ENCODE measurements at places on chromosomes 12 and 14.

- DNase-seq: no peak
These were observed 20.3 kb downstream of the HEBP1 start for GRCh38 chr12:12979731-12980259.

DNA sequence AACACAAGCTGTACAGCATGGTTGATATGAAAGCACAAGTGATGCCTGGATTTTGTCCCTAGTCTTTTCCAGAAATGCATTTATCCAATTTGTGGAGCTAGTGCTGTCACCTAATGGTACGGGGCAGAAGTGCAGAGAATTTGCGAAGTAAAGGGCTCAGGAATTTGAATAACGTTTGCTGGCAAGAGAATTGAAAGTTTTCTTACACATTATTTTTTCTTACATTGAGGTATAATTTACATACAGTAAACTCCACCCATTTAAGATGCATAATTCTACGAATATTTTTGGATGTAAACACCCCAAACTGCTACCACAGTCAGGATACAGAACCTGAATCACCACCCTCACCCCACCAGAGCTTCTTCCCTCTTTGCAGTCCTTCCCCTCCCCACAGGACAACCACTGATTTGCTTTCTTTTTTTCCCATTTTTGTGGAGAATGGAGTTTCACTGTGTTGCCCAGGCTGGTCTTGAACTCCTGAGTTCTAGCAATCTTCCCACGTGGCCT, 3.5 kb downstream of the AICDA start:
- no peak for DNase-seq

GRCh38 chr12:6825398-6826124, 2.6 kb upstream of the P3H3 start:
- DNase-seq: peak; percentile 29

GRCh38 chr12:90682398-90682797, 272.6 kb downstream of the CCER1 start:
- DNase-seq: no peak

- no peak for DNase-seq
These were observed 8.5 kb upstream of the SCARB1 start for GRCh38 chr12:124872068-124872719.

DNA sequence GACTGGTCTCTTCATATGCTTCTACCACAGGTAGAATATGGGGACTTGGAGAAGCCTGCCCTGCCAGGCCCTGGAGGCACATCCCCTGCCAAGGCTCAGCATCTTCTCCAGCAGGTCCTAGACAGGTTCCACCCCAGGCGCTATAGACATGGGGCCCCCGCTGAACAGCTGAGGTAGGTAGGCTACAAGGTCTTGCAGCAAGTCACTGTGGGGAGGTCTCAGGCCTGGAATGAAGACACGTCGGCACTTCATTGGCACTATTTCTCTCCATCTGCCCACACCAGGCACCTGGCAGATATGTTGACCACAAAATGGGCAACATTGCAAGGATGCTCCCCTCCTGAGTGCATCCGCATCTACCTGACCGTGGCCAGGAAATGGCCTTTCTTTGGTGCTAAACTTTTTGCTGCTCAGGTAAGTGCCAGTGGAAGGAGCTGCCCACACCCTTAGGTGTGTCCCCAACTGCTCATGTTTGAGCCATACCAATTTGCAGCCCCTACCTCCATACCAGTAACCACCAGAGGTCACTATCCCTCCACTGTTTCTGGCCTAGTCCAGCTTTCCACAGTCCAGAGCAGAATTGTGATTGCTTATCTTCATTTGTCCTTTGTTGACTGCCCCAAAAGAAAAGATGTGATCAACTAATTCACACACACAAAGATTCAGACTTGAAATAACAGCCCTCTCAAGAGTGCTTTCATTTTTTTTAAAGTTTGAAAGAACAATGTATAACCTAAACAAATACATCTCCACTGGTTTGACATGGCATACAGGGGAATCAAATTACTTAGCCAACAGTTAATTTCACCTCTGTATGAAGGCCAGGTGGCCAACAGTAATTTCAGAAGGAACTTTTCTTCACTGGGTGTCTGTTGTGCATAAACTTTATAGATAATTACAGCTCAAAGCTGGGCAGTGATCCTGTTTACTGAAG, 16.1 kb downstream of the PIGH start:
- no peak for DNase-seq

GRCh38 chr12:51171884-51172514, 936 bp downstream of the TFCP2 start:
- DNase-seq: no peak

GRCh38 chr12:26523708-26524150, 309.3 kb downstream of the ITPR2 start:
- DNase-seq: no peak

DNA sequence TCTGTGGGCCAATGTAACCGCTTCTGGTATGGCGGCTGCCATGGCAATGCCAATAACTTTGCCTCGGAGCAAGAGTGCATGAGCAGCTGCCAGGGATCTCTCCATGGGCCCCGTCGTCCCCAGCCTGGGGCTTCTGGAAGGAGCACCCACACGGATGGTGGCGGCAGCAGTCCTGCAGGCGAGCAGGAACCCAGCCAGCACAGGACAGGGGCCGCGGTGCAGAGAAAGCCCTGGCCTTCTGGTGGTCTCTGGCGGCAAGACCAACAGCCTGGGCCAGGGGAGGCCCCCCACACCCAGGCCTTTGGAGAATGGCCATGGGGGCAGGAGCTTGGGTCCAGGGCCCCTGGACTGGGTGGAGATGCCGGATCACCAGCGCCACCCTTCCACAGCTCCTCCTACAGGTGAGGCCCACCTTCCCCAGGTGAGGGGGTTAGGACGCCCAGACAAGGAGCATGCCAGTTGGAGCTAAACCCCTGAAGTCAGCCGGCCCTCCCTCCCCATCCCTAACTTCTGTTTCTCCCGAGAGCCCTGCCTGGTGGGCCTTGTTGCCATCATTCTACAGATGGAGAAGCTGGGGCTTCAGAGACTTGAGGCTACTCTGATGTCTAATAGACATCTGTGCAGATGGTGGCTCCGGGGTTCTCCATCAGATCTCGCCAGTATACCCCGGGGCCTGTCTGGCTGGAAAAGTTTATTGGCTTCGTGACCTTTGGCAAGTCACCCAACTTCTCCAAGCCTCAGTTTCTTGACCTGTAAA, 25.3 kb downstream of the PAPLN start:
- no peak for DNase-seq

- no peak for DNase-seq
These were observed 114.4 kb upstream of the TMEM233 start for GRCh38 chr12:119479121-119479561.

GRCh38 chr12:24398605-24399004, 449.1 kb upstream of the SOX5 start:
- no peak for DNase-seq

DNA sequence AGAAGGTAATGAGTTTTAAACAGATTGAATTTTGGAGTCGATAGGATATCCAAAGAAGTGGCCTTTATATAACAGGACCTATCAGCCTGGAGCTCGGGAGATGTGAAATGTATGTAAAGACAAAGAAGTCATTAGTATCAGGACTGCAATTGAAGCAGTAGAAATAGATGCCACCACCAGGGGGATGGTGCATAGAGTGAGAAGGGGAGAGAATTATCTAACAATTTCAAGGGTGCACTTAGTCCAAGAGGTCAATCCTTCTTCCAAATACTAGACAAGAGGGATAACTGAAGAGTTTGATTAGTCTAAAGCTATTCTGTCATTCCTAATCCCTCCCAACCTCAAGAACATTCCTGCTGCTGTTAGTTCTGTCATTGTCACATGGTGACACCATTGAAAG, 127.8 kb downstream of the CFAP54 start:
- DNase-seq: no peak

GRCh38 chr12:103561174-103561573, 25.9 kb upstream of the STAB2 start:
- no peak for DNase-seq

DNA sequence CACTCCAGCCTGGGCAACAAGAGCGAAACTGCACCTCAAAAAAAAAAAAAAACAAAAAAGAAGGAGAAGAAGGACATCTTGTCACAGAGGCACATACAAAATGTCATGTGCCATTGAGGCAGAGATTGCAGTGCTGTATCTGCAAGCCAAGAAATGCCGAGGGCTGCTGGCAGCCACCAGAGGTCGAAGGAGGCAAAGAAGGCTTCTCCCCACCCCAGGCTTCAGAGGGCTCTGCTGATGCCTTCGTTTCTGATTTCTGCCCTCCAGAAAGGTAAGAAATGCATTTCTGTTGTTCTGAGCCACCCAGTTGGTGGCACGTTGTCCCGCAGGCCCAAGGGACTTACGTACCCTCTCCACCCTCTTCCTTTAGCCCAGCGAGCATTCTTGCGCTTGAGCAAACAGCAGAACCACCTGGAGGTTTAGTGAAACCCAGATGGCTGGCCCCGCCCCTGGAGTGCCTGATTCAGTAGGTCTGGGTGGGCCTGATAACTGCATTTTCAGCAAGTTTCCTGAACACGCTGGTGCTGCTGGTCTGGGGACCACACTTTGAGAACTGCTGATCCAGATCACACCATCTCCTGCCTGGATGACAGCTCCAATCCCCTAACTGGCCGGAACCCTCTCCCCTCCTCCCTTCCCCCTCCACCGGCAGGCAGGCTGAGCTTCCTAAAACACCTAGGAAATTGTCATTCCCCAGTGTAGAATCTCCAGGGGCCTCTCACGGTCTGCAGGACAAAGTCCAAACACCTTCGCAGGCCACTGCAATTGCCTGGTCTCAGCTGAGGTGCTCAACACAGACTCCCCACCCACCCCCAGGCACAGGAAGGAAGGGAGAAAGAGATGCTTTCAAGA, 21.1 kb upstream of the SCARB1 start:
- DNase-seq: no peak

- no peak for DNase-seq
These were observed 32.2 kb downstream of the STK38L start for GRCh38 chr12:27276275-27276674.

- no peak for DNase-seq
These were observed 29.6 kb downstream of the BEGAIN start for GRCh38 chr14:100557658-100558057.

DNA sequence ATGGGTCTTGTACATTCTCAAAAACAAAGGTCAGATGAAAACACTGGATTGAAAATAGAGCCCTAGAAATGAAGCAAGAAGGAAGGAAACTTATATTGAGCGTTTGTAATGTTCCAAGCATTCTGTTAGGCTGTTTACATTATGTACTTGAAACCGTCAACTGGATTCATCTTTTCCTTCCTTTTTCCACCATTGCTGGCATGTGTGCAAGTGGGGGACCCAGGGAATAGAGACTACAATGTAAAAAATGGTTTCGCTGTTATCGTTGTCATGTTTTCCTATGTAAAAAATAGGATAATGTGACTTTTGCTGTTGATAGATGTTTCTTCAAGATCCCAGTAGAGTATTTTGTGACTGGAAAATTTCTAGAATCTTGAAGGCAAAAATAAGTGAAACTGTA, 913.2 kb downstream of the NRXN3 start:
- no peak for DNase-seq

DNA sequence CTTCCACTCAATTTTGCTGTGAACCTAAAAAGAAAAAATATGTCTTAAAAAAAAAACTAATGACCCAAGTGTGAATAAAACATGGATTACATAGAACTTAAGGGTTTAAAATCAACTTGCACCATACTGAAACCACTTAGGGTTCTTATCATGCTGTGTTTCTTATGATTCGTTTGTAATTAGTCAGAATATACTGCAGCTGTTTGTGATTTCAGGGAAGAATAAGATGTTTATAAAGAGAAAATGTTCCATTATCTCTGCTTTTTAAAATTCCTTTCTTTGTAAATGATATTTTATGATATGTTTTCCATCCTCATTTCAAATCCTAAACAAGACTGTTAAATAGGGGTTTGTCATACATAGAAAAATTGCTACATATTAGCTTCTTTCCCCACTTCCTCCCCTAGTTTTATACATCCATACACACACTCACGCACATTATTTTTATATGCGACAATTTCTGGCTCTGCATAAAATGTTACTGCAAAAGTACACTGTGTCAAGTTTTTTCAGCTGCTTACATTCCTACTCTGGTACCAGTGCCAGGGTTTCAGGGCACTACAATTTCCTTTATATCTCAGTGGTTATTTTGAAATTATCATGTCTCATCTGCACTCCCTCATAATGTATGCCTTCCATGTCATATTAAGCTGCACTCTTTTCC, 275.2 kb upstream of the GARIN6 start:
- DNase-seq: no peak

DNA sequence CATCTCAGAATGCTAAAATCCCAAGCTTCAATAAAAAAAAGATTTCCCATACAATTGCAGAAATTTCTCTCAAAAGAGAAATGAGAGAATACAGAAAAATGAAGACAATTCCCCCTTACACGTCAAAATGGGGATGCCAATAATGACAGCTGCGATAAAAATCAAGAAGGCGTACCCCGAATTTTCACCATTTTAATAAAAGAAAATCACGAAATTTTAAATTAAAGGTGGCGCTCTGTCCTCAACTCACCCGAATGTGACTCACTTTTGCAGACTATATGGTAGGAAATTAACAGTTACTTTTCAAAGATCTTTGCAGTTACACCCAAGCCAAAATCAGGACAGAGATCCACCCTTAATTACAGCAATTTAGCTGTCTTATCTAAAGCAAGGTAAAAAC, 2.1 kb downstream of the ATP2B1 start:
- DNase-seq: no peak

GRCh38 chr14:90518941-90519256, 122.1 kb downstream of the CALM1 start:
- DNase-seq: no peak

DNA sequence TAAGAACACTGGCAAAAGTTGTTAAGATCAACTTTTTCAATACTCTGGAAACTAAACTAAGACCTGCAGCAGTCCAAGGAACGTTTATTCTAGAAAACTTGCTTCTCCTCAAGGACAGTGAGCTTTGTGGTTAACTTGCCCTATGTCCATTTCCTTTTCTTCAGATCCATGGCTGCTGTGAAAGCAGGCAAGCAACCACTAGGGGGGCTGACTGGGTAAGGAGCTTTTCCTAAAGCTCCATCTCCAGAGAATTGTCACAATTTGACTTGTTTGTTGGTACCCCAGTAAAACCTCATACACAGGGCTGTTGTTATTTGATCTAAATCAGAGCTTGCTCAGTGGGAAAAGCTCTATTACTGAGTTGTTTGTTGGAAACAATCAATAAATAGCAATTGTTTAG, 10.1 kb upstream of the RPL10L start:
- no peak for DNase-seq

GRCh38 chr14:27384124-27384523, 786.3 kb upstream of the NOVA1 start:
- DNase-seq: no peak

DNA sequence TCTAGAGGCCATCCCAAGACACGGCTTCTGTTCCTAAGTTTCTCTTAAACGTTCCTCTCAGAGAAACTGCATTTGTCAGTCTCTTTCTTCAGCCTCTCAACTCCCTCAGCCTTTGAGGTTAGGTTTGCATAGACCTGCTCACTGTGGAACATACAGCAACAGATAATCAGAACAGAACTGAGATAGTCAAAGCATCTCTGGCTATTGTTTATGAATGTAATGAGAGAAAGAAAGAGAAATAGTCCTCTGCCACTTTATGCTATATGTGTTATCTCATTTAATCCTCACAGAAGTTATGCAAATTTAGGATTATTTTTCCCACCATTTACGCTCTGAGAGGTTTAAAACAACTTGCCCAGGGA, 190.6 kb downstream of the PHLDA1 start:
- DNase-seq: no peak

GRCh38 chr12:115964214-115964613, 313.3 kb downstream of the MED13L start:
- DNase-seq: no peak

Data from activated CD8-positive, alpha-beta memory T cell treated with anti-CD3 and anti-CD28 coated beads for 4 hours (primary cell).